NK-92 treated with Interleukin-12 subunit alpha and Interleukin-12 subunit beta, amount 100 ng/mL, for 24 hours (cell line): ENCODE measurements at places on chromosomes 4 and X.

DNA sequence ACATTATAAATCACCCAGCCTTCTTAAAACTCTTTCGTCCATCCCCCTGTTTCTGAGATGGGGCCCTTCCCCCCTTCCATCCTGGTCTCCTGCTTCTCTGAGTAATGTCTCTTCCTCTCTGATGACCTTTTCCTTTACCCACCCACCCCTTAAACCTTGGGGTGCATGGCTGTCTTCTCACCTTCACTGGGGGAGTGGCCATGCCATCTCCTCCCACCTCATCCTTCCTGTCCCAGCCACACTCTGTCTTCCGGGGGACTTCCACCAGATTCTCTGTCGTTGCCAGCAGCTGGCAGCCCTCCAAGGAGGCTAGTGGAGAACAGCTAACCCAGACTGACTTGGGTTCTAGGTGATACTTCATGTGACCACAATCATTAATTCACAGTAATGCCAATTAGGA lies 83.2 kb upstream of the SCML1 start:
- no peak for DNase-seq

DNA sequence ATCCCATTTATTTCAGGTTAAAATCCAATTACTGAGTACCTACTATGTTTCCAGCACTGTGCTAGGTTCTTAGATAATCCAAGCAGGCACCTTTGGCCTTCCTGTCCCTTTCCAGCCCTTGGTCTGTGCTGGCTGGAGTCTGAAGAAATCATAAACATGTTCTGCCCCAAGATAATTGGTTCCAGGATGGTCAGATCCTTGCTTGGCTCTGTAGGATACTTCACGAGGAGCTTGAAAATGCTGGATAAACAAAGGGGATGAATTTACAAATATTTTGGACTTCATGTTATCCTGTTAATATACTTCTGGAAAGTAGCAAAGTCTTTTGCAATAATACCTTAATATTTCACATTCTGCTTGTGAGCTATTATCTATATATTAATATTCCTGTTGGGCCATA lies 35.0 kb upstream of the FHL1 start:
- DNase-seq = no peak

GRCh38 chr4:6476893-6477292 lies 4.5 kb upstream of the PPP2R2C start:
- DNase-seq = no peak

DNA sequence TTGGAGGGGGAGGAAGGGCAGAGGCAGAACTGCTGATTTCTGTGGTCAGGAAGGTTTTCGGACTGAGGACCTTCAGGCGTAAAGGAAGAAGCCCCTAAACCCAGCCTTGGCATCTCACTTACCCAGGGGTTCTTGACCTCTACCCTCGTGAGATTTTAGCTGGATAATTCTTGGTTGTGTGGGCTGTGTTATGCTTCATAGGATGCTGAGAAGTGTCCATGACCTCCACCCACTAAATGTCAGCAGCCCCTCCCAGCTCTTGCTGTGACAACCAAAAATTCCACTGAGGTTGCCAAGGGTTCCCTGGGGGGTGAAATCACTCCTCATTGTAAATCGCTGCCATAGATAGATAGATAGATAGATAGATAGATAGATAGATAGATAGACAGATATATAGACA lies 5.8 kb upstream of the CRLF2 start:
- DNase-seq = no peak

GRCh38 chrX:19792412-19792811 lies 95.0 kb downstream of the SH3KBP1 start:
- DNase-seq = no peak

DNA sequence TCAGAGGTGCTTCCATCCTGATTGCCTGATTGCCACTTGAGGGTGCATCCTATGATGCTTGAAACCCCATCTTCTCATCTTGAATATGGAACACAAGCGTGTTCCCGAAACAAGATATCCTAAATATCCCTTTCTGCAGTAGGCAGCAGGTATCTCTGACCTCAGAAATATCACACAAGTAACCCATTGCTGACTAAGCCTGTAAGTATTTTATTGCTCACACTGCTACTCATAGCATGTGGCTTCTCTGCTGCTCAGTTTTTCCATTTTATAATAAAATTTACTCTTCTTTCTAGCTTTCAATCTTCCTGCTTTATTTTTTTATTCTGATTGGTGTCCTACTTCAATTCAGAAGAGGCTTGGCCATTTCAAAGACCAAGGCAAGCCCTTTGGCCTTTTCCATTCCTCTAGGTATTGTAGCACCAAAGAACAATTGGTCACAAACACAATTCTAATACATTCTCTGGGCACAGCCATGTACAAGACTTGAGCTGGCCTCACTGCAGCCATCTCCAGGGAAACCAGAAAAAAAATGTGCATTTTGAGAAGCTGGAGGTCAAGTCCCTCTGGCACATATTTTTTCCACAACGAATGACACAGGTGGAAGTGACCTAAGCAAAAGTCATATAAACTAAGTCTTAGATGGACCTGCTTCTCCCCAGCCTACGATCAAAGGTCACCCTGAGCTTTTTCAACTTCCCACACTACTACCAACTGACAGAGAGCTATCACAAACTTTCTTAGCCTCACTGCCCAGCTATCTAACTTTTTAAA lies 107.0 kb downstream of the OR13H1 start:
- no peak for DNase-seq

- no peak for DNase-seq
Measured at GRCh38 chr4:166308647-166309046, 435.6 kb downstream of the TLL1 start.

DNA sequence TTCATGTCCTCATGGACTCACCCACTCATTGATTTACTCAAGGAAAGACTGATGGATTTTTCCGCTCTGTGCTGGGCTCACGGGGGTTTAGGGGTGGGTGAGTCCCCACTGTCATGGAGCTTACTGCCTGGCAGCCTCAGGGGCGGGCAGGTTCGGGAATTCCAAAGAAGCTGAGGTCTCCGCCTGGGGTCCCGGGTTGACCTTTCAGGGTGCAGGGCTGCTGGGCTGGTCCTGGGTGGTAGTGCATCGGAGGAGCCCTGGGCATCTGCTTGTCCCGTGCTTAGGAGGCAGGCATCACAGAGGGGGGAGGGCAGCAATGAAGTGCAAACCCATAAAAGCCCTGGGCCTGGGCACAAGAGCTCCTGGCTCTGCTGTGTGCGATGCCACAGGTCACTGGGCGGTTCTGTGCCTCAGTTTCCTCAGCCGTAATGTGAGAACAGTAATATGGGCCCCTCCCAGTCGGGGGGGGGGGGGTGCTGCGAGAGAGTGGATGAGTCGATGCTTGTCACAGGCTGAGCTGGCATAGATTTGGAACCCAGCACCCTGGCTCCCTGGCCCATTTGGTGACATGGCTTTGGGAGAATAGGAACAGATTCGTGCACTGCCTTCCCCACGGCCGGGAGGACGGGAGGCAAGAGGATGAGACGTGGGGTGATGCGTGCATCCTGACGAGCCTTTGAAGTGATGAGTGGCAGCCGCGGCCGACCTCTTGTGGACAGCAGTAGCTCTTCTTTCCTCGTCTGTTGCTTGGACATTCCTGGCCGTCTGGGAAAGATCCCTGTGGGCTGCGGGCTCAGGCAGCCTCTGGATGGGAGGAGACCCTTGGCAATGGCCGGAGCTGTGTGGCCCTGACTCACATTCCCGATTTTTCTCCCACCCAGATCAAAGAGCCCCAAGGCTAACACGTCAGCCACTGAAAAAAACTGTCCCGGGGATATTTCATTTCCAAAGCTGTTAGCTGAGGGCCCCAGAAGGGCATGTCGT lies 42.0 kb downstream of the PSAPL1 start:
- DNase-seq = no peak

DNA sequence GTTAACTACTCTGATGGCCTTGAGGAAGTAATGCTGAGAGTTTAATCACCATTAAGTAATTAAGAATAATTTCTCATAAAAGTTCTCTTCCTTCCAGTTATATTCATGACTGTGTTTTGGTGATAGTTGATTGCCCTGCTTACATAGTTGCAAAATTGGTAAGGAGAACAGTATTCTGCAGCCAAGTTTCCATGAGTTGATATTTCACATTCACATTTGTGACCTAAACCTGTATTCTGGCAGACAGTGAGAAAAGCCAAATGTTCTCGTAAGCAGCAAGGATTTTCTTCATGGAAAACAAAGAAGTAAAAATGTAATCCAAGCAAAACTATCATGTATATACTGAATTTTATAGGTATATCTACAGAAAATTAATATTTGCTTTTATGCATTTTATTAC lies 187.8 kb upstream of the NUDT6 start:
- no peak for DNase-seq

- no peak for DNase-seq
Measured at GRCh38 chr4:173835903-173836302, 305.9 kb upstream of the HAND2 start.

DNA sequence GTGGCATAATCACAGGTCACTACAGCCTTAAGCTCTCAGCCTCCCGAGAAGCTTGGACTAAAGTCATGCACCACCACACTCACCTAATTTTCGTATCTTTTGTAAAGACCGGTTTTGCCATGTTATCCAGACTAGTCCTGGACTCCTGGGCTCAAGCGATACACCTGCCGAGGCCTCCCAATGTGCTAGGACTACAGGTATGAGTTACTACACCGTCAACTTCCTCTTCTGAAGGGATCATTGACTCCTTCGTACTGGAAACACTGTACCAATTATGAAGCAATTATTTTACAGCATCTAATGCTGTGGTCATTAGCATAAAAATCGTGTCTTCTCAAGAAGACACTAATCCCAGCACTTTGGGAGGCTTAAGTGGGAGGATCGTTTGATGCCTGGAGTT lies 35.2 kb downstream of the PDS5A start:
- DNase-seq = no peak

- DNase-seq = no peak
Measured at GRCh38 chrX:12325171-12325570, 186.9 kb downstream of the FRMPD4 start.

DNA sequence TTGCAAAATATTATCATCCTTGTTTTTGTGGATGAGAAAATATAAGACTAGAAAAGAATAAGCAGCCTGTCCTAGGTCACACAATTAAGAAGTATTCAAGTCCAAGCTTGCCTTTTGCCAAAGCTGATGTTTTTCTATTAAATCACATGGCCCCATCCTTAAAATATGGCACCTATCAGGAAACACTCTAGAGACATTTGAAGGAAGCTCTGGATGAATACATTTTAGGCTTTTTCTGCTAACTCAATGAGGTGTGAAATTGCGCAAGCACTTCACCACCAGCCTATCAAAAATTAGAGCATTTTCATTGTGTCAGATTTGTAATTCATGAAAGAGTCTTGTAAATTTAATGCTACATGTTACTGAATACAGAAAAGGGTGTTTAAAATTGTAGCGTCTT lies 251.1 kb upstream of the MAD2L1 start:
- DNase-seq = no peak

GRCh38 chr4:135365065-135365464 lies 1163.5 kb upstream of the PABPC4L start:
- no peak for DNase-seq

DNA sequence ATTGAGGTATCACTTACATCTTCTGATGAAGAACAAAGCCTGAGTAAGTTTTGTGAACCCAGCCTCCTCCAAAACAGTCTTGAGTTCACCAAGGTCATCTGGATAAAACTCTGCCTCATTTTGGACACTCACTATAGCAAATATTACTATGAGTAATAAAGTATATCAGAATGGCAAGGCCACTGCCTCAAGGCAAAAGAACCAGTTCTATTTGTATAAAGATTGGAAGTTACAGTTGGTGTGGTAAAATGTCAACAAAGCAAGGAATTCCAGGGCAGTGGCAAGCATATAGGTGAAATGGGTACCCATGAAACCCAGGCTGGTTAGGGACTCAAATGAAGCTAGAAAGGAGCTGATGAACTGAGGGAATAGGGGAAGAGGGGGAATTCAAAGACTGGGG lies 2.4 kb upstream of the ARHGEF6 start:
- DNase-seq = no peak

DNA sequence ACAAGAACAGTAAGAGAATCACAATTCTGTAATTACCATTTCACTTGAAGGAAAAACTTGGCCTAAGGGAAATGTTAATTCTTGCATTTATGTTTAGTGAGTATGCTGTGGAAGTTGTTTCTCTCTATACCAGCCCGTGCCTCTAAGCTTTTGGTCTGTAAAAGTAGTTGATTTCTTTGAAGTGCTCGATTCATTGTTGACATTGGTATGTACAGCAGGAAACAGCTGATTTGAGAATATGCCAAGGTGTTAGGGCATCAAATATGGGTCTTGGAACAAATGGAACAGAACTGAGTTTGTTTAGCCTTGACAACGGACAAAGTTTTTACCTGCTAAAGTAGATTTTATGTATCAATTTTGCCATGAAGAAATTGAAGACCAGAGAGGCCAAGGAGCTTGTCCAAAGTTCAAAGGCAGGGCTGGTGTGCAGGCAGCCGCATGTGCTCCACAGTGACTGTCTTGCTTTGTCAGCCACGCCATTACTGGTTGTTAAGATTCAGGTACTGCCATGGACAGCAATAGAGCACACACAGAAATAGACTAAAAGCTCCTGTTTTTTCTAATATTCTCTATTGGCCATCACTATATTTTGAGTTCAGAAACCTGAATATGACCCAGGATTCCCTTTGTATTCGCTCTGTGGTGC lies 75.5 kb upstream of the TLR3 start:
- no peak for DNase-seq

- no peak for DNase-seq
Measured at GRCh38 chrX:106917830-106918500, 2.2 kb upstream of the CLDN2 start.

GRCh38 chrX:40007756-40008705 lies 89.7 kb downstream of the BCOR start:
- no peak for DNase-seq

- DNase-seq = no peak
Measured at GRCh38 chr4:129064717-129065116, 28.6 kb downstream of the SCLT1 start.

- DNase-seq = no peak
Measured at GRCh38 chr4:74555843-74556242, 110.9 kb downstream of the AREG start.

DNA sequence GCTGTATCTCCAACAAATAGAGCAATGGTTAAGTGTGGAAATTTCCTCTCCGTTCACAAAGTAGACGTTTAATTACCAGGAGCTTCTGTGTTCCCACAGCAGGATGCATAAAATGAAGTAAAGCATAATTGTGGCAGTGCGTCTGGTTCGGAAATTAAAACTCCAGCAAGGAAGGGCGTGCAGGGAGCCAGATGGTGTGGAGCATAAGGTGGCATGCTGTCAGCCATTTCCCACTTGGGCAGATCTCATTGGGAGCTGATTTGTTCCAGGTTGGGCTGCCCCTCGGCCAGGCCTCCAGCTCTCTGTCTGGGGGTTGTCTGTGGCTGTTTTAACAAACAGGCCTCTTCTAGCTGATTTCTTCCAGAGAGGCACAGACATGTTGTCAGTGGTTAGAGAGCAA lies 182.1 kb upstream of the CLNK start:
- no peak for DNase-seq

- no peak for DNase-seq
Measured at GRCh38 chrX:38672646-38673045, 111.3 kb downstream of the TSPAN7 start.
